ENCODE measurements at places on chromosomes 3 and 15. TPM values are rescaled to one million over a fixed set of nuclear protein-coding genes. Genes with fewer than 3 reads are reported as not detected.

GRCh38 chr3:190318666-190319065 lies 3.6 kb downstream of the CLDN1 start:
- no peak for DNase-seq

DNA sequence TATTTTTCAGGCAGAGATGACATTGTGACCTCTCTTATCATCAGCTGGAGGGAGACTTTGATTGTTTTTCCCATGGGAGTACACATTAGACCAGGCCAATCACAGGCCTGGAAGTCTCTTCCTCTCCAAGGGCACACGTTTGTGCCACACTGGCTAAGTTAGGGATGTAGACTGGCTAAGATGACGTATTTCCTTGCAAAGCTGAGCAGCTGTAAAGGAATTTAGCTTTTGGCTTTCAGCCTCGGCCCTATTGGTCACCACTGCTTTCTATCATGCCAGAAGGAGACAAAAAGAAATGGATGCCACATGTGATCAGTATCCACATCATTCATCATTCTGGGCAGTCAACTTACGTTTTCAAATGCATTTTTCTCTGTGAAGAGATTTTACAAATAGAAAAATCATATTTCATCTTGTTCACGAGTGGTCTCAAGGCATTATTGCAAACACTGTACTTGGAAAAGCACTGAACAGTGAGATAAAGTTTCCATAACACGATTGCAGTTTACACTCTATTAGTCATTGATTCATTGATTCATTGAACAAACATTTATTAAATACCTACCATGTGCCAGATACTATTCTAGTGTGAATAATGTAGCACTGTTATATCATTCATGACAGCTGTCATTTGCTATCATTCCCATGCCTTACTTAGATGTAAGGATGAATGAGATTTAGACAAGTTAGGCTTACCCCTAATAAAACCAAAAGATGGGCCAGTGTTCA lies 27.0 kb upstream of the RNF7 start:
- DNase-seq, result peak; percentile 81

The RETNLB gene
- total RNA-seq, result not detected

The THBS1 gene
- total RNA-seq, result 8,941 TPM

The SOX14 gene
- total RNA-seq, result not detected
